GM13977 (cell line): ENCODE measurements at places on chromosomes 2 and 18.
A peak's percentile ranks its signal among the peaks of the same experiment; 100 is the strongest.

DNA sequence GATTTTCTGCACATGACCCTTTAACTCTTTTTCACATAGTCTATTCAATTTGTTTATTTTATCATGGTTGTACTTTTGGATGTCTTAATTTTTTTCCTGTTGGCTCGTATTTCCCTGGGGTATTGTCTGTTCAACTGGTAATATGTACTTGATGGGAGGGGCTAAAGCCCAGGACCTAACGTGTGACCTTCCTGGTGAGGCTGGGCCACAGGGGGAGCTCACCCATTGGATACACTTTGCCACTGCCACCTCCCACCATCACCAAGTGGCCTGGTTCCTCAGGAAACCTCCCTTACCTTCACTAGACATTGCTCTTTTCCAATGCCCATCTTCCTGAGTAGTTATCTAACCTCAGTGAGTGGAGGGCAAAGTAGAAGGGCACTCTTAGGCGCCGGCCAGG is 143.9 kb upstream of the LTBP1 start:
- DNase-seq = no peak

- DNase-seq = no peak
These were observed 80.7 kb downstream of the EML4 start for GRCh38 chr2:42249887-42250286.

GRCh38 chr18:3510896-3511295 is 60.9 kb downstream of the TGIF1 start:
- DNase-seq = no peak

- peak; percentile 21 for DNase-seq
These were observed 138.1 kb downstream of the WDR7 start for GRCh38 chr18:56789004-56789888.

GRCh38 chr2:101114268-101114783 is 36.9 kb downstream of the TBC1D8 start:
- DNase-seq = no peak

GRCh38 chr18:59996370-59996966 is 96.7 kb downstream of the PMAIP1 start:
- peak; percentile 35 for DNase-seq

DNA sequence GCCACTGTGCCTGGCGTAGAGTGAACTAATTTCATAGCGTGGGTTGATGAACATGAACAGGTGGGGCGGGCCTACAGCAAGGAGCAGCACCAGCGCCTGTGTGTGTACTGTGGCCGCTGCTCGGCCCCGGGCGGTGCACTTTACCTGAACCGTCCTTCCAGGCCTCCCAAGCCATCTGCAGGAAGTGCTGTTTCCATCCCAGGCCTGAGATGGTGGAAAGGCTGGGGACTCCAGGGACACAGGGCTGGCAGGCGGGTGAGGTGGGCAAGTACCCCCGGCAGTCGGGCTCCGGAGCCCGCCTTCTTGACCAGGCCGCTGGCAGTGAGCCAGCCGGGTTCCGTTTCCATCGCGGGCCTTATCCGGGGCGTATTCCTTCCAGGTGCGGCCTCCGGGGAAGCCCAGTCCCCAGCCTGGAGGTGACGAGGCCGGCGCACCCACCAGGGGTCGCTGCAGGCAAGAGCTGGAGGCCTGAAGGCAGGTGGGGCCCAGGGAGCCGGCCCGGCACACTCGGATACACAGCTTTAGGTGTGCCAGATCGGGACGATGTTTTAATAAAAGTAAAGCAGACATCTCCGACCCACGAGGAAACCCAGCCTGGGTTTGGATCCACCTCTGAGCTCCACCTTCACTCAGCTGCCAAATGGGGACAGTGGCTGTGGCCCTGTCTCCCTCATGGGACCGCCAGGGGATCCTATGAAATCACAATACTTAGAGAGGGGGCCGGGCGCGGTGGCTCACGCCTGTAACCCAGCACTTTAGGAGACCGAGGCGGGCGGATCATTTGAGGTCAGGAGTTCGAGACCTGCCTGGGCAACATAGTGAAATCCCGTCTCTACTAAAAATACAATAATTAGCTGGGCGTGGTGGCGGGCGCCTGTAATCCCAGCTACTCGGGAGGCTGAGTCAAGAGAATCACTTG is 22.7 kb upstream of the PDIA6 start:
- DNase-seq = peak; percentile 81

- DNase-seq = no peak
These were observed 4.7 kb upstream of the SLC20A1 start for GRCh38 chr2:112640800-112641675.

DNA sequence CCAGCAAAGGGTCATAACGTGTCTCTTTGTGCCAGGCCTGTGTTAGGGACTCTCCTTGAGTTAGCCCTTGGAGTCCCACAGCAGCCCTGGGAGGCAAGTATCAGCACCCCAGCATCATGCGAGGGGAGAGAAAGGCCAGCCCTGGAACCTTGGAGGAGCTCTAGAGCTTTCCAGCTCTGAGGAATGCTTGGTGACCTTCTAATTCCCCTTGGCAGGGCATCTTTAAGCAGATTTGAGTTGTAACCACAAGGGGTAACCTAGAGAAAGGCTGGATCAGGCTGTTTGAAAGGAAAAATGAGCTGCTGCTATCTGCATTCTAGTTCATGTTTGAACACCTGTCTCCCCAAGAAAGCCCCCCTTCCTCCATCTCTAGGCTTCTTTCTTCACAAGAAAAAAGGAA is 23.8 kb upstream of the ODC1 start:
- DNase-seq = no peak

- DNase-seq = no peak
These were observed 157.4 kb downstream of the DOK6 start for GRCh38 chr18:69558052-69558451.

- peak; percentile 70 for DNase-seq
These were observed 142.4 kb upstream of the ALPP start for GRCh38 chr2:232236200-232236599.

DNA sequence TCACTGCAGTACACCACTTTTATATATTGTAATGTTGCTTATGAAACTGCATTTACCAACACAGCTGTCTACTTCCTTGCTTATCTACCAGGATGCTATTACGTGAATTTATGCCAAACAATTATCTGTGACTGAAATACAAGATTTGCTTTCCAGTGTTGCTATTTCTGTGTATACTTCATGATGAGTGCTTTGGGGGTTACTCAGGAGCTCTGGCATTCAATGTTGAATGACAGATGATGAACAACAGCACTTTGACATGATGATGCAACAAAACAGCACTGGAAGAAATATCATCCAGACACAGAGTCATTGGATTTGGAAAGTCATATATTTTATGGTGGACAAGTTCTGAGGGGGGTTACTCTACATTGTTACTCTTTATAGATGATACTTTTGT is 125.8 kb downstream of the NETO1 start:
- DNase-seq = no peak

DNA sequence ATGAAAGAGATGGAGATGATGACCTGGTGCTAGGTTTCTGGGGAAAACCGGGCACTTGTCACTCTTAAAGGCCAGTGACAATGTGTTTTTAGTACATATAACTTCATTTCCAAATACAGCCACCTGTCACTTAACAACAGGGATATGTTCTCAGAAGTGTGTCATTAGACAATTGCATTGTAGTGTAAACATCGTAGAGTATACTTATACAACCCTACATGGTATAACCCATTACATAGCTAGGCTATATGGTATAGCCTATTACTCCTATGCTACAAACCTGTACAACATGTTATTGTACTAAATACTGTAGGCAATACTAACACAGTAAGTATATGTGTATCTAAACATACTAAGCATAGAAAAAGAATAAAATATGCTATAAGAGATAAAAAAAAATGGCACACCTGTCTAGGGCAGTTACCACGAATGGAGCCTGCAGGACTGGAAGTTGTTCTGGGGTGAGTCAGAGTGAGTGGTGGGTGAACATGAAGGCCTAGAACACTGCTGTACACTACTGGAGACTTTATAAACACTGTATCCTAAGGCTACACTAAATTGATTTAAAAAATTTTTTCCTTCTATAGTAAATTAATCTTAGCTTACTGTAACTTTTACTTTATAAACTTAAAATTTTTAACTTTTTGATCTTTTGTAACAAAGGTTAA is 123.2 kb downstream of the THADA start:
- no peak for DNase-seq

DNA sequence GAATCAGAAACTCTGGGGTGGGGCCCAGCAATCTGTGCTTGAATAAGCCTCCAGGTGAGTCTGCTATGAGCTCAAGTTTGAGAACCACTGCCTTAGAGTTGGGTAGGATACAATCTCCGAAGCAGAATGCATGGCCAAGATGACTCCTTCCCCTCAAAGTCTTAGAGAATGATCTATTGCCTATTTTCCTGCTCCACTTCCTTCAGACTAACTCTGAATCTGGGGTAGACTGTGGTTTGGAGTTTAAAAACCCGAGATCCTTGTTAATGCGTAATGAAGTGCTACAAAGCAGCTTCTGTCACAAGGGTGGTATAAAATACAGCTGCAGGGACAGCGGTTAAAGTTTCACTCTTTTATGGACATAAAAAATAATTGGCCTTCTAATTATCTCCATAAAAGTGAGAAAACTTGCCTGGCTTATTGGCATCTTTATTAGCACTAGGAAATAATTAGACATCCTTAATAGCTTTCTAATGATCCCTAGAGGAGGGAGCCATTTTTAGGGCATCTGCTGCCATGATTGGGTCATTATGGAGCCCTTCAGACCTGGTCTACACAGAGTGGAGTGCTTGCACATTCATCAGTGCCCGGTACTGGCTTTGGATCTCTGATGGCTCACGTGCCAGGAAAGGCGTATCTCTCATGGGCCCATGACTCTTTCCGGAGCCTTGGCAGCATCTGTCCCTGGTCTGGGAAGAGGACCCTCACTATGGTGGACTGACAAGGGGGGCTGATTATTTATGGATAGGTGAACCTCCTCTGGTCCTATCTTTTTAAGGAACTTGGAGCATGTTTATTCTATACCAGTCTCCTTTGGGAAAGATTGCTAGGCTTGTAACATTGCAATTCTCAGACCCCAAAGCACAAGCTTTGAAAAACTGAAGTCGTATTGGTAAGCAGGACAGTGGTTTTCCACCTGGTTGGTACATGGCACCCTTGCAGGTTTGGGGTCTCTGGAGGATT is 28.2 kb downstream of the SIX2 start:
- no peak for DNase-seq

GRCh38 chr2:120203251-120204021 is 19.8 kb downstream of the TMEM185B start:
- DNase-seq = no peak

- DNase-seq = no peak
These were observed 117.8 kb upstream of the SMAD2 start for GRCh38 chr18:48048251-48048650.

GRCh38 chr2:202377207-202377761 is 1.2 kb downstream of the BMPR2 start:
- DNase-seq = no peak

DNA sequence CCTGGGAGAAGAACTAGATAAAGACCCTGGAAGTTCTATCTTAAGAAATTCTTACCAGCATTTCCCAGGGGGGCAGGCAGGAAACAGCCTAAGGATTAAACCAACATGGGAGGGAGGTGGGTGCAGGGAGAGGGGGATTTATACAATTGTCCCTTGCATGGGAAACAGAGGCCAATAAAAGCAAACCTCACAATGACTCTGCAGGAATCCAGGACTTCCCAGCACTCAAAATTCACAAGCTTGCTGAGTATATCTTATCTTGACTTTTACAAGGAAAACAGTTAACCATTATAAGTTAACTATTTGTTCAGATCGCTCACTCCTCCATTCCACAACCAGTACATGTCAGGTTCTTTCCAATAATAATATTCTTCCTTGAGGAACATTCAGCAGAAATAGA is 241.3 kb downstream of the MREG start:
- DNase-seq = no peak

GRCh38 chr18:55744206-55744605 is 156.2 kb upstream of the TCF4 start:
- no peak for DNase-seq

DNA sequence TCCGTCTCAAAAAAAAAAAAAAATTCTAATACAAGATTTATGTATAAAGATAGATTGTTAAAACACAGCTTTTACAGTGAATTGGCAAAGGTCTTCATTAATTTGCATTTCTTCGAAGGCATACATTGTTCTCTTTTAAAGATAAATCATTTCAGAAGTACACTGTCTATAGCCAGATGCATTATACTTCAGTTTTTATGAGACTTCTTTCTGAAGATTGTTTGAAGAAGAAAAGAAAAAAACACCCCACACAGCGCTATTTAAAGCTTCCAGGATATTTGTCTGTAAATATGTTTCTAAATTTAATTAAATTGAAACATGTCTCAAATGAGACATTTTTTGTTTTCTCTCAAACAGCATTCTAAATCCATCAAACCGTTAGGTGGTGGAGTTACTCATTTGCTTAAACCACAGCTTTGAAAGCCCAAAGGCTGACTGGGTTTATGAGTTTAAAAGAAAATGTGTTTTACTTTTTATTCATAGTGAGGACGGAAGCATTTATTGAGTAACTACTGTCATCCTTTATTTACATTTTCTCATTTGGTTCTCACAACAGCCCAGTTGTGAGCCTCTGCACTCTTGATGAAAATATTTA is 42.4 kb upstream of the C1GALT1C1L start:
- peak; percentile 12 for DNase-seq

DNA sequence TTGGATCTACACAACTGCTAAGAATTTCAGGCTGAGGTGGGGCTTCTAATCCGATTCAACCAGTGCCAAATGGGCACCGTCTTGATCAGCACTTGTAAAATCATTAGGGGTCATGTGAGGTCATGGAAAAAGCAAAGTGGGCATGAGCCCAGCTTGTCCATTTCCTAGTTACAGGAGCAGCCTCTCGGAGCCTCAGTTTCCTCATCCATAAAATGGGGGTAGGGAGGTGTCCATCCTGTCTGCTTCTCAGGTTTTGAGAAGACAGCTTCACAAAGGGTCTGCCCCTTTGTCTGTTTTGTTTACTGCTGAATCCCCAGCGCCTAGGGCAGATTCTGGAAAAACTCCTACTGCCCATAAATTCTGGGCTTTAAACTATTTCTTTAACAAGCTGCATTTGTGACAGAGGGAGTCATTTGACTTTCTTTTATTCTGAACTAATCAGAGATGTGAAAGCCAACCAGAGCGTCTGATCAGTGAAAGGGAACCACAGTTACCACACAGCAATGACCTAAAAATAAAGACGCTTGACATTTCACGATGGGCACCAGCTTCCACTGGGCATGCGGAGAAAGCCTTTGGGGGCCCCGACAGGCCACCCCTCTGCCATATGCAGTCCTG is 38.9 kb downstream of the DNMT3A start:
- no peak for DNase-seq

GRCh38 chr18:28013066-28013465 is 163.9 kb downstream of the CDH2 start:
- no peak for DNase-seq
